Glutamatergic neuron (in vitro differentiated cells): ENCODE measurements at places on chromosomes 12 and 14.

- no peak for DNase-seq
Measured at GRCh38 chr12:130093380-130093779, 68.9 kb upstream of the FZD10 start.

DNA sequence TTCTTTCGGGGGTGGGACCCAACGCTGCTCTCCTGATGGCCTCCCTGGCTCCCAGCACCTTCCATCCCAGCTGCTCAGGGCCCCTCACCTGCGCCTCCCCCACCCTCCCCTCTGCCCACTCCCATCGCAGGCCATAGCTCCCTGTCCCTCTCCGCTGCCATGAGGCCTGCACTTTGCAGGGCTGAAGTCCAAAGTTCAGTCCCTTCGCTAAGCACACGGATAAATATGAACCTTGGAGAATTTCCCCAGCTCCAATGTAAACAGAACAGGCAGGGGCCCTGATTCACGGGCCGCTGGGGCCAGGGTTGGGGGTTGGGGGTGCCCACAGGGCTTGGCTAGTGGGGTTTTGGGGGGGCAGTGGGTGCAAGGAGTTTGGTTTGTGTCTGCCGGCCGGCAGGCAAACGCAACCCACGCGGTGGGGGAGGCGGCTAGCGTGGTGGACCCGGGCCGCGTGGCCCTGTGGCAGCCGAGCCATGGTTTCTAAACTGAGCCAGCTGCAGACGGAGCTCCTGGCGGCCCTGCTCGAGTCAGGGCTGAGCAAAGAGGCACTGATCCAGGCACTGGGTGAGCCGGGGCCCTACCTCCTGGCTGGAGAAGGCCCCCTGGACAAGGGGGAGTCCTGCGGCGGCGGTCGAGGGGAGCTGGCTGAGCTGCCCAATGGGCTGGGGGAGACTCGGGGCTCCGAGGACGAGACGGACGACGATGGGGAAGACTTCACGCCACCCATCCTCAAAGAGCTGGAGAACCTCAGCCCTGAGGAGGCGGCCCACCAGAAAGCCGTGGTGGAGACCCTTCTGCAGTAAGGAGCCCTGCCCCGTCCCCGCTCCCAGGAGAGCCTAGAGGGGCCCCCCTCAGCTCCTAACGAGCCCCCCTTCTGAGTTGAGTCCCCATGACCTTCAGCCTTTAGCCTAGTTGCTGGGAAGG, at the start of gene HNF1A:
Gene HNF1A (plus strand): TSS at position 248 of the 924 bp plus-strand sequence. CDS start 226 bp downstream, at position 474.
- no peak for DNase-seq

DNA sequence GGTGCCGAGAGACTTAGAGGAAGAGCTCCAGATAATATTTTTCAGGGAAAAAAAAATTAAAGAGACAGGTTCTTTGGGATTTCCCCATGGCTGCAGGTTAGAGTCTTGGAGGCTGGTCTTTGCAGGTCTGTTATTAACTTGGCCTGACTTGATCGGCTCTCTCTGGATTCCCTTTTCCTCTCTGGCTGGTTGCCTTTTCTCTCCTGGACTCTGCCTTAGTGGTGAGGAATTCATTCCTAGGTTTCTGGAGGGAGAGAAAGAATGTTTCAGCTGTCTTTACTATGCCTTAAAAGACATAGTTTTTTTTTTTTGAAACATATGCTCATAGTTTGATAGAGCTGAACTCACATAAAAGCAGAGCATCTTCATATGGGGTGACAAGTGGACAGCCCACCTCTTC, 336.3 kb downstream of the BMP4 start:
- no peak for DNase-seq

GRCh38 chr12:52428121-52428520, 6.0 kb downstream of the KRT75 start:
- DNase-seq = no peak

- no peak for DNase-seq
Measured at GRCh38 chr12:93205361-93205760, 172.4 kb upstream of the NUDT4 start.

- no peak for DNase-seq
Measured at GRCh38 chr14:91693346-91693745, 38.5 kb downstream of the CATSPERB start.

DNA sequence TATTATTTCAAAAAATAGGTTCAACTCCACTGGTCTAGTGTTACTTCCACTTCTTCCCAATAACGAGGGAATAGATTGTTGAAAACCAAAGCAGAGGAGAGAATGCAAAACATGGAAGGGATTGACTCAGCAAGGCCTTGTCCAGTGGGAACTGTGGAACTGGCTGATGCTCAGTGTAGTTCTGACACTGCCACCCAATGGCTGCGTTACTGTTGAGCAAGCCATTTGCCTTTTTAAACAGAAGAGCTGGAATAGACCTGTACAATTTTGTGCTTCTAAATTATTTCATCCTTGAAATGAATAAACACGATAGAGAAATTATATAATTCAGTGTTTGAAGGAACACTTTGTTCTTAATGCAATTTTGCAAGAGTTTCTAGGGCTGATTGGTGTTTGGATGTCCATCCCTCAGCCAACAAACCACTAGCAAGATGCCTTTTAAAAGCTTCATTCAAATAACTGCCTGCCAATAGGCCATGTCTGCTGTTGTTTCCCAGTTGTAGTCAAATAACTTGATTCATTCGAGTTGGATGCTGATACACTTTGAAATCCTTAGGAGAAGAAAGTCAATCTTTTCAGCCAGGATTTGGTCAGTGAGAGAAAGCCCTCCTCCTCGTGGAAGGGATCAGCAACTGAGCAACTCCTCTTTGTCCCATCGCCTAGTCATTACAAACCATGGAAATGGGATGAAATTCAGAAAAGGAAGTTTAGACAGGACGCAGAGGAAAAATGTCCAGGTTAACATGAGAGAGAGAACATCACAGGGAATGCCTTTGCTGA, 7.3 kb upstream of the MGP start:
- no peak for DNase-seq

GRCh38 chr12:79444089-79444488, 246.7 kb downstream of the PAWR start:
- DNase-seq = no peak

DNA sequence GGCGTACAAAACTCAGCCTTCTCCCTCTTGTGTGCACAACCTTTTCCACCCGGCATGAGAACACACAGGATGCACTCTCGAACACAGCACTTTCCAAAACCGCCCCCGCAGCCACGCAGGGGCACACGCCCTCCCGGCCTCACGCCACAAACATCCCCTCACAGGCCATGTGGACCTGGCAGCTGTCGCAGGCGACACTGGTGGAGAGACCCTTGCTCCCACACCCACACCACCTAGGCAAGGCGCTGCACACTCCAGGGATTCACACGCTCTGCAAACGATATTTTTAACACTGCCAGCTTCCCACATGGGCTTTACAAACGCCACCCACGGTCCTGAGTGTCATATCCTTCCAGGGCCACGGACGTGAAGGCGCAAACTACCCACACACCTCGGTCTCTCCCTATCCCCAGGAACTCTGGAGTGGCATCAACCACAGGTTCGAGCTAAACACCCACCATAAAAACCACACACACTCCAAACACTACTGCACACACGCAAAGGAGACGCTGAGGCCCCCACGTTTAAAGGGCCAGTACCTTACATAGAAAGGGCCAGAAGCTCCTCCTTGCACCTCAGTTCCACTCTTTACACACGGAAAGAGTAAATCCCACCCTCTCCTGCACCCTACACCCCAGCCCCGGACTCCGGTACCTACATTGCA, 12.4 kb upstream of the ITGB7 start:
- no peak for DNase-seq

- no peak for DNase-seq
Measured at GRCh38 chr14:54532111-54533012, 22.7 kb downstream of the CGRRF1 start.

DNA sequence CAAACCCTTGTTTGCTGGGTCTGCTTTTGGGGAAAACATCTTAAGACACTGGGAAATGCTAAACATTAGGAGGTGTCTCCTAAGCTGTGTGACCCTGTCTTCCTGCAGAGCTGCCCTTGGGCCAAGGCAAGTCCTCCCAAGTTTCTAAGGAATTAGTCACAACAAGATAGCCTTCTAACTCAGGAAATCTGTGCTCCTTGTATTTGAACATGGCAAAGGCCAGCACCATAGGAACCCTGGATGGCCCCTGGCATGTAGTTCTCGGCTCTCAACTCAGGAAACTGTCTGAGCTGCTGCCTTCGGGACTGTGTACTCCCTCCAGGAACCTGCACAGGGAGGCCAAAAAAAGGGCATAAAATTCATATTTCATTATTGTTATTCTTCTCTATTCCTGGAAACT, 37.6 kb upstream of the LTBP2 start:
- no peak for DNase-seq

DNA sequence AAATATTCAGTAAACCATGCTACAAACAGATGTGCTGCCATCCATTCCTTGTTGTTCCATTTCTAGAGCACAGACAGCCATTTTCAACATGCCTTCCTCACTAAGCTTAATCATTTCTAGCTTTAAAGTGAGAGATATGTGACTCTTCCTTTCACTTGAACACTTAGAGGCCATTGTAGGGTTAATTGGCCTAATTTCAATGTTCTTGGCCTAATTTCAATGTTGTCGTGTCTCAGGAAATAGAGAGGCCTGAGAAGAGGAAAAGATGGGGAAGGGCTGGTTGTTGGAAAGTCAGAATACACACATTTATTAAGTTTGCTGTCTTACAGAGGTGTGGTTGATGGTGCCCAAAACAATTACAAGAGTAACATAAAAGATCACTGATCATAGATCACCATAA, 435.1 kb downstream of the ZFP36L1 start:
- no peak for DNase-seq

DNA sequence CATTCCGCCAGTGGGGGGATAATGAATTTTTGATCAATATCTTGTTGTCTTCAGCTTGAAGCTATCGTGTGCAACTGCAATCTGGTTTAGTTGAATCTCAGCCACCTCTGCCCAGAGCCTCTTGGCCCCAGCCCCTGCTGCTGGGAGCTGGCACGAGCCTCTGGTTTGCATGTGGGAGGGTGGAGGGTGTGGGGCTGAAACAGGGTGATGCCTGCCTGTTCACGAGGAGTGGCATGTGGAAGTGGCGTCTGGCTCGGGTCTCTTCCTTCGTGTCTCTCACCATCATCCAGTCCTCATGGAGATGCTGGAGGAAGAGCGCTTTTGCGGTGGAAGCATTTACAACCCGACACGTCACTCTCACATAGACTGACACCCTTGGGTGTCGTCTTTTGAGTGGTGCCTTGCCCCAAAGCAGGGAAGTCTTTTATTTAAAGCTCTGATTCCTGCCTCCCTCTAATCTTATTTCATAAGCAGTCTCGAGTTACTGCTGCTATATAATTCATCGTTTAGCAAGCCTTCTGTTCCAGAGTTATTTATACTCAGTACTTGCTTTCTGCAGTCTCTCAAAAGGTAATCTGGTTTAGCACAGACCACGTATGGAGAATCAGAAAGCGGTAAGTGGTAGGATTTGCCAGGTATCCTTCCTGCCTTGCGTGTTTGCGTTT, 64.5 kb downstream of the AACS start:
- DNase-seq = no peak

- DNase-seq = no peak
Measured at GRCh38 chr12:54258201-54258681, 21.7 kb downstream of the CBX5 start.

DNA sequence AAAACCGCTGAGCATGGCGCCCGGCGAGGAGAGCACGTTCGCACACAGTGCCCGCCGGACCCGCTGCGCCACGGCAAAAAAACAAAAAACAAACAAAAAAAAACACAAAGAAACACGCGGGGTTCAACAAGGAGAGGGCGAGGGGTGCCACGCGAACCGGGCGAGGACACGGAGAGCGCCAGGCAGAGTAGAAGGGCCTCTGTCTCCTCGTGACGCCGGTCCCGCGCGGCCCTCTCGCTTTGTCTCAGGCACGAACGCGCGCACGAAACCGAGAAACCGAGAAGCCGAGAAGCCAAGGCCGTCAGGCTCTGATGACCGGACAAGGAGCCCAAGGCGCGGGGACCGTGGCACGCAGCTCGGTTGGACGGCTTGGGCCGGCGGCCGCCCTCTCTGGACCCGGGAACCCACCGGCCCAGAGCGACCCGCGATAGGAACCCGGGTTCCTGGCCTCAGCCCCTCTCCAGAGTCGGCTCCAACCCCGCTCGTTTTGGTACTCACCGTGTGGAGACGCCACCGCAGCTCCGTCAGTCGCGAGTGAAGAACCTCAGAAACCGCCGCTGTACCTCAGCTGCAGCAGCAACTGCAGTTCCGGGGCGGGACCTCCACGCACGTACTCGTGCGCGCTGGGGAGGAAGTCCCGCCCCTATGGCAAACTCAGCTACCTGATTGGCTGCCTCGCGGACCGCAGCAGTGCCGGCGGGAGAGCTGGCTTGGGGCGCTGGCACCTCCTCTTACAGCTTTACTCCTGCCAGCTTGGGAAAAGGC, at the start of the genes DDX24 and IFI27L1:
Gene DDX24 (minus strand): TSS at position 582 of the 765 bp plus-strand sequence. CDS start 1,460 bp downstream, outside the sequence.
Gene IFI27L1 (plus strand): TSS at position 690 of the 765 bp plus-strand sequence. CDS start 15,628 bp downstream, outside the sequence.
- DNase-seq = peak; percentile 97

DNA sequence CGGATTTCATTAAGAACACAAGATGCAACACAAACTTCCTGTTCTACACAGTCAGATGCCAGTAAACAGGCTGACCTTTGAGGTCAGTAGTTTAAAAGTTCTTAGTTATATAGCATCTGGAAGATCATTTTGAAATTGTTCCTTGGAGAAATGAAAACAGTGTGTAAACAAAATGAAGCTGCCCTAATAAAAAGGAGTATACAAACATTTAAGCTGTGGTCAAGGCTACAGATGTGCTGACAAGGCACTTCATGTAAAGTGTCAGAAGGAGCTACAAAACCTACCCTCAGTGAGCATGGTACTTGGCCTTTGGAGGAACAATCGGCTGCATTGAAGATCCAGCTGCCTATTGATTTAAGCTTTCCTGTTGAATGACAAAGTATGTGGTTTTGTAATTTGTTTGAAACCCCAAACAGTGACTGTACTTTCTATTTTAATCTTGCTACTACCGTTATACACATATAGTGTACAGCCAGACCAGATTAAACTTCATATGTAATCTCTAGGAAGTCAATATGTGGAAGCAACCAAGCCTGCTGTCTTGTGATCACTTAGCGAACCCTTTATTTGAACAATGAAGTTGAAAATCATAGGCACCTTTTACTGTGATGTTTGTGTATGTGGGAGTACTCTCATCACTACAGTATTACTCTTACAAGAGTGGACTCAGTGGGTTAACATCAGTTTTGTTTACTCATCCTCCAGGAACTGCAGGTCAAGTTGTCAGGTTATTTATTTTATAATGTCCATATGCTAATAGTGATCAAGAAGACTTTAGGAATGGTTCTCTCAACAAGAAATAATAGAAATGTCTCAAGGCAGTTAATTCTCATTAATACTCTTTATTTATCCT, 13.5 kb downstream of the PTGER2 start:
- no peak for DNase-seq

DNA sequence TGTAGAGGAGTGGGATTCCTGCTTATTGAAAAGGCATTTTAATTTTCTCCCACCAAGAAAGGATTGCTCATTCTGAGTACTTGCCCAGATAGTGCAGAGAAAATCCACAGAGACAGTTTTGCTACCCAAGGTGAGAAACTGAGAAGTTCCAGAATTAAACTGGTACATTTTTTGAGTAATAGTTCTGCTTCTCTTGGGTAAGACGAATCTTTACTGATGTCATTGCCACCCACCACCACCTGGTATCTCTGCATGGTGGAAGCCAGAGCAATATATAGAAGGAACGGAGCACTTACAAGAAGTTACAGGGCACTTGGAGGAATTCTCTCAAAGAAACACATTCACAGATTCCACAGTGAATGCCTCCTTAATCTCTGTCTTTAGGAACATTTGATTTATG, 20.7 kb upstream of the FRMD6 start:
- DNase-seq = no peak

- no peak for DNase-seq
Measured at GRCh38 chr12:7934889-7935492, 996 bp downstream of the SLC2A3 start.
